Lower lobe of right lung (tissue), 2 donors: ENCODE measurements at places on chromosomes 1 and 21.

DNA sequence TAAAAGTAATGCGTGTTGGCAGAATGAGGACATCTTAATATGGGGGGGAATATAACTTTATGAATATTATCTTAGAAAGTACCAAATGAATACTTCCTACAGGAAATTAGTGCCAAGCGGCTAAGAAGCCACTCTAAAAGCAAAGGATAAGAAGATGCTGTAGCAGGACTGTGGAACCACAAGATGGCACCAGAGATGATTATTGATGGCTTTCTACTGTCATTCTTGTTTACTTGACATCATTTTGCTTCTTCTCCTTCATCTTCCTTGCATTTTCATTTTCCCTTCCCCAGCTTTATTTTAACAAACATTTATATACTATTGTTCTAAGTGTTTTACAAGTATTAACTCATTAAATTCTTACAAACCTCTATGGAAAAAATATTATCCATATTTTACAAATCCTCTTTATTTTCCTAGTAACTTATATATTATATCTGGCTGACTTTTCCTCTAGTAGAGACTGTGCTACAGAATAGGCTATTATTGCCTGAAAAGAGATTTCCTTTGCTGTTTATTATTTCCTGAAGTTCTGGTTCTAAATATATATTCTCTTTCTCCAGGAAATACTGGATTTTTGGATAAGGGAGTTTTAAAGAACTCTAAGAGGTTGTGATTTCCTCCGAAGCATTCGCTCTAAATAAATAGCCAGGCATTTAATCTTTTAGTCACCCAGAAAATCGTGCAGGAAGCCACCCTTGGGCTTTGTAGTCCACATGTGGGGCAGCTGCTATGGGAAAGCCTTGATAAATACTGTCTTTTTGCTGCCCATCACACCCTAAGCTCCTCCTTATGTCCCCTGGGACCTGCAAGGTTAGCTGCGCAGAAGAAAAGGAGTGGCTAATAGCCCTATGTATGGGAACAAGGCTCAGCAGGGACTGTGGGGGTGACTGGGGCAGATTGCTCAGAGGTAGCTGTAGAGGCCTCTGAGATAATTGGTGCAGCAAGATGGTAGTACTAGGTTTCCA lies 69.8 kb downstream of the TPR start:
- no peaks in the 10 kb centered on the region for H3K4me1 ChIP-seq
- H3K27me3 ChIP-seq: no peaks in the 10 kb centered on the region
- no peak overlapping the region for H3K27ac ChIP-seq
- no peak overlapping the region for H3K4me3 ChIP-seq

GRCh38 chr1:94236630-94237290 lies 624 bp downstream of the ARHGAP29 start:
- H3K4me1 ChIP-seq: no peaks in the 10 kb centered on the region
- no peaks in the 10 kb centered on the region for H3K36me3 ChIP-seq
- H3K27me3 ChIP-seq: peaks cover 9% of the 10 kb centered on the region
- no peak for DNase-seq
- peak overlapping the region; percentile 93 for H3K27ac ChIP-seq

GRCh38 chr1:54125386-54126070 lies 27.3 kb downstream of the CDCP2 start:
- H3K36me3 ChIP-seq: no peaks in the 10 kb centered on the region
- H3K27ac ChIP-seq: no peak overlapping the region
- no peaks in the 10 kb centered on the region for H3K27me3 ChIP-seq
- DNase-seq: no peak

DNA sequence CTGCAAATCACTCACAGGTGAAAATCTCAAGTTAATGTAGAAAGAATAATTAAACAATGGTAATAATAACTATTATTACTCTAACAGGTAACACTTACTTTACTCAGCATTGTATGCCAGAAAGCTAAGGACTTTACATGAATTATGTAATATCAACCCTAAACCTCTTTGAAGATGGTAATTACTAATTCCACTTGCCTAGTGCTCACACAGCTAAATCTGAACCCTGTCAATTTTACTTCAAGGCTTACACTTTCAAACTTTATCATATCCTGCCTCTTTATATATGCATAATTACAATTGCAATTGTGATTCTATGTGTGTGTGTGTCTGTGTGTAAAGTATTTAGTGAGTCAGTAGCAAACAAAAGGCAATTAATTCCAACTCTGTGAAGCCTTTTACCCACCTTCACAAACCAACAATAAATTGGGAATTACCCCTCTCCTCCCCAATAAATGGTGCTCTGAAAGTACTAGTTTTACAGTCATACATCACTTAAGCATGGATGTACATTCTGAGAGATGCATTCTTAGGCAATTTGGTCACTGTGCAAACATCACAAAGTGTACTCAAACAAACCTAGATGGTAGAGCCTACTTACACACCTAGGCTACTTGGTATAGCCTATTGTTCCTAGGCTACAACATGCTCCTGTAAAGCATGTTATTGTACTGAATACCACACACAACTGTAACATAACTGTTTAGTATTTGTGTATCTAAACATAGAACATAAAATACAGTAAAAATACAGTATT lies 5.9 kb downstream of the ZNF644 start:
- peaks cover 78% of the 10 kb centered on the region for H3K4me1 ChIP-seq
- no peak overlapping the region for H3K4me3 ChIP-seq
- no peaks in the 10 kb centered on the region for H3K27me3 ChIP-seq
- no peaks in the 10 kb centered on the region for H3K36me3 ChIP-seq
- DNase-seq: no peak
- H3K27ac ChIP-seq: no peak overlapping the region

- DNase-seq: no peak
- no peak overlapping the region for H3K27ac ChIP-seq
- H3K27me3 ChIP-seq: no peaks in the 10 kb centered on the region
These were observed 21.8 kb upstream of the IKBKE start for GRCh38 chr1:206448471-206448870.
